ENCODE measurements at places on chromosomes 4 and X. TPM values are rescaled to one million over a fixed set of nuclear protein-coding genes. Genes with fewer than 3 reads are reported as not detected.

- no peak for DNase-seq
These were observed 262.5 kb upstream of the TEX13A start for GRCh38 chrX:105483011-105483410.

DNA sequence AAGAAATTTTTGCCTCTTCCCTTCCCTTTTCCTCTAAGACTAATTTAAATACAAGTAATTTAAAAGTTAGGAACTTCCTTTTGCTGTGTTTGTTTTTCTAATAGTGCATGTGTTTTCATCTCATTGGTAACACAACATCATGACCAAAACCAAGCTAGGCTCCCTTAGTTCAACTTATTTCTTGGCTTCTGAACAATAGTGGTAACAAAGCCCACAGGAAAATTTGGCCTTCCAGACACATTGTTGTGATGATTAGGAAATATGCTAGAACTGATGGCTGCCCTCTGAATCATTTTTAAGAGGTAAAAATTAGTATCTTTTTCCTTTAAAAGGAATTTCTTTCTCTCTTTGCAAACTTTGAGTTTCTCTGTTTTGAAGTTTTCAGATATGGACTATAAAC, 25.5 kb upstream of the TEC start:
- no peak for DNase-seq

DNA sequence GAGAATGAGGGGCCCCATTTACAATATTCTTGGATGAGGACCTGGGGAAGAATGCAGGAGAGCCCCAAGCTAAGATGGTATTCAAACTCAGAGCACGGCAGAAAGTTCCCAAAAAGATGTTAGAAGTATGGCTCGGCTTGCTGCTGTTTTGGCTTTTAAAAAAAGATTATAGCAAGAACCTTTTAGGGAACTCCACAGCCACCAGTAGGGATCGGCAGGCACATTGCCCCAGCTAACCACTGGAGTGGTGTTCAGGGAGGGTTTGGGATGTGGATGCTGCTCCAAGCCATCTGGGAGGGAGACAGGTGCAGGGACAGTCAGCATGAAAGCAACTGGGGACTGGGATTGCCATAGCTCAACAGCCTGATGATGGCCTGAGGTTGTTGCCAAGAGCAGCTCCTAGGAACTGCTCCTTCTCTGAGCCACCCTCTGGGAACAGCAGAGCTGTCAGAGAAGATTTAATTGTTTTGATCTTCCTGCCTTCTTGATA, 63.0 kb downstream of the SORBS2 start:
- no peak for DNase-seq

GRCh38 chr4:7121866-7122653, 54.2 kb upstream of the GRPEL1 start:
- DNase-seq = no peak

IBSP gene
- not detected for total RNA-seq

RBMXL3 gene
- total RNA-seq = not detected

Data from neural crest cell (in vitro differentiated cells).